ENCODE measurements at places on chromosomes 13 and 19. TPM values are rescaled to one million over a fixed set of nuclear protein-coding genes. Genes with fewer than 3 reads are reported as not detected.

Gene PSG2
- total RNA-seq = not detected

Gene PNMA8B
- 4.8 TPM for total RNA-seq

Gene BORCS8
- 4.9 TPM for total RNA-seq

Gene LGI4
- total RNA-seq = 5.7 TPM

Gene SGCG
- 22.2 TPM for total RNA-seq

Gene BICRA
- 3.9 TPM for total RNA-seq

Gene SIX5
- 6.9 TPM for total RNA-seq

Gene FBN3
- 6.9 TPM for total RNA-seq

Gene LRRC4B
- 5.1 TPM for total RNA-seq

Gene GZMM
- total RNA-seq = 0.30 TPM
